ENCODE measurements at places on chromosomes 3 and 15.

GRCh38 chr3:5298453-5298852 is 110.9 kb downstream of the EDEM1 start:
- peaks cover 1% of the 10 kb centered on the region for H3K27me3 ChIP-seq
- no peaks in the 10 kb centered on the region for H3K36me3 ChIP-seq
- H3K27ac ChIP-seq = no peak overlapping the region
- H3K4me1 ChIP-seq = no peaks in the 10 kb centered on the region
- no peak overlapping the region for H3K4me3 ChIP-seq

DNA sequence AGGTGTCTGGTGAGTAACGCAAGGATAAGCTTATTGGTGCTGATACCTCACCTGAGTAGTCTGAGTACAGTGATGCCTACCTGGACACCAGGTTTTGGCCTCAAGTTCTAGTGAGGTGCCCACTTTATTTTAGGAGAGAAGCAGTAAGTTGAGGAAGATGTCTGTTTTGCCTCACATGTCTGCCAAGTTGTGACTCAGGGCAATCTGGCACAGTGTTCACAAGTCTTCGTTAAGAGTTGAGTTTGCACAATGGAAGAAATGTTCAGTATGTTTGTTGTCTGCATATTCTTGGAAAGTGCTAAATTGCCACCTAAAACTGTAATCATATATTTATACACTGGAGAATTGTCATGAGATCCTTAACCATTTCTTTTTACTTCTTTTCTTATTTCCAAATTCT is 122.2 kb downstream of the KCNH8 start:
- no peaks in the 10 kb centered on the region for H3K36me3 ChIP-seq
- no peaks in the 10 kb centered on the region for H3K27me3 ChIP-seq
- DNase-seq = no peak
- no peak overlapping the region for H3K4me3 ChIP-seq
- no peaks in the 10 kb centered on the region for H3K4me1 ChIP-seq
- H3K27ac ChIP-seq = no peak overlapping the region

DNA sequence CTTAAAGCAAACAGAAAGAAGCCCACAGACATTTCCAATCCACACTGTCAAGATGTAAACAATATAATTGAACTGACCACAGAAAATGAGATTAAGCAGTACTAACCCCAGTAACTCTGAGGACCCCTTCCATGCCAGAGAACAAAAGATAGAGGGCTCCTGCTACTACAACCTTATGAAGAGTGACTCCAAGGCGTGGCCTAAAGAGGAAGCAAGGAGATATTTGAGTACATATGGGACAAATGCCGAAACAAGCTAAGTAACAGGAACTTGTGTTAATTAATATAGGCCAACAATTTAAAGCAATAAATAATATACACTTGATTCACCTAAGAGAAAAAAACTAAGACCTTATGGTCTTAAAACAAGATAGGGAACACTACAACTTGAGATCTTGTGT is 25.0 kb upstream of the VPS39 start:
- H3K4me3 ChIP-seq = no peak overlapping the region
- H3K27me3 ChIP-seq = no peaks in the 10 kb centered on the region
- no peaks in the 10 kb centered on the region for H3K4me1 ChIP-seq
- H3K36me3 ChIP-seq = peaks cover 26% of the 10 kb centered on the region
- no peak for DNase-seq

DNA sequence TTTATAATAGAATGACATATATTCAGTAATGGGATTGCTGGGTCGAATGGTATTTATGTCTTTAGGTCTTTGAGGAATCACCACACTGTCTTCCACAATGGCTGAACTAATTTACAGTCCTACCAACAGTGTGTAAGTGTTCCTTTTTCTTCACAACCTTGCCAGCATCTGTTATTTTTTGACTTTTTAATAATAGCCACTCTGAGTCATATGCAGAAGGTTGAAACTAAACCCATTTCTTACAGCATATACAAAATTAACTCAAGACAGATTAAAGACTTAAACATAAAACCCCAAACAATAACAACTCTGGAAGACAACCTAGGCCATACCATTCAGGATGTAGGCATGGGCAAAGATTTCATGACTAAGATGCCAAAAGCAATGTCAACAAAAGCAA is 671.4 kb downstream of the AGBL1 start:
- H3K4me3 ChIP-seq = no peak overlapping the region
- H3K27me3 ChIP-seq = peaks cover 10% of the 10 kb centered on the region
- H3K27ac ChIP-seq = no peak overlapping the region
- no peaks in the 10 kb centered on the region for H3K4me1 ChIP-seq

DNA sequence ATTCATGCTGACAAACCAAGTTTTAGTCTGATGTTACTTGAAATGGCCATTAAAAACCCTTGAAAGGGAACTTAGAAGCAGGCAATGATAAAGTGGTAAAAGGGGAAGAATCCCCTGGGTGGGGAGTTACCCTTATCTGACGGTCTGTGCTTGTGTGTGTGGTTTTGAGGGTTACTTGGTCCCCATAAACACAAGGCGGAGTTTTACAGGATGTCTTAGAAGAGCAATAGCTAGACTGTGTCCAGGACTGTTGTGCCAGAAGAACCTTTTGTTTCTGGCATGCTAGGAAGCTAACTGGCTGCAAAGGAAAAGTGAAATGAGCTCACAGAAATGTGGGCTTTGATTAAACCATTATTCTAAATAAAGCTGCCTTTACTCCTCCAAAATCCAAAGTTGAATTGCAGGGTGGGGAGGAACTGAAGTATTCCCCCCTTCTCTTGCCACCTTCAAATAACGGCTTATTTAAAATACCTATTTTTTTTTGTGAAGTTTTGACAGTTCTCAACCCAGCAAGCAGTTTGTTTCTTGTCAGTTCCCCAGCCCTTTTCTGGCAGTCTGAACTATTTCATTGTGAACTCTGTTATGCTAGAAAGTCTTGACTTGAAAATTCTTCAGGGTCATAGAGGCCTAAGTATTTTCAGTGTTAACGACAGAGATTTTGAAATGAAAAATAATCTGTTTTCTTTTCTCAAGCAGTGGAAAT is 443.5 kb downstream of the OTOL1 start:
- no peak for DNase-seq
- H3K27me3 ChIP-seq = no peaks in the 10 kb centered on the region
- no peak overlapping the region for H3K27ac ChIP-seq
- H3K4me1 ChIP-seq = no peaks in the 10 kb centered on the region
- H3K4me3 ChIP-seq = no peak overlapping the region
- no peaks in the 10 kb centered on the region for H3K36me3 ChIP-seq

GRCh38 chr3:105788593-105788992 is 80.2 kb downstream of the CBLB start:
- H3K36me3 ChIP-seq = peaks cover 66% of the 10 kb centered on the region
- H3K27me3 ChIP-seq = no peaks in the 10 kb centered on the region
- no peak for DNase-seq

DNA sequence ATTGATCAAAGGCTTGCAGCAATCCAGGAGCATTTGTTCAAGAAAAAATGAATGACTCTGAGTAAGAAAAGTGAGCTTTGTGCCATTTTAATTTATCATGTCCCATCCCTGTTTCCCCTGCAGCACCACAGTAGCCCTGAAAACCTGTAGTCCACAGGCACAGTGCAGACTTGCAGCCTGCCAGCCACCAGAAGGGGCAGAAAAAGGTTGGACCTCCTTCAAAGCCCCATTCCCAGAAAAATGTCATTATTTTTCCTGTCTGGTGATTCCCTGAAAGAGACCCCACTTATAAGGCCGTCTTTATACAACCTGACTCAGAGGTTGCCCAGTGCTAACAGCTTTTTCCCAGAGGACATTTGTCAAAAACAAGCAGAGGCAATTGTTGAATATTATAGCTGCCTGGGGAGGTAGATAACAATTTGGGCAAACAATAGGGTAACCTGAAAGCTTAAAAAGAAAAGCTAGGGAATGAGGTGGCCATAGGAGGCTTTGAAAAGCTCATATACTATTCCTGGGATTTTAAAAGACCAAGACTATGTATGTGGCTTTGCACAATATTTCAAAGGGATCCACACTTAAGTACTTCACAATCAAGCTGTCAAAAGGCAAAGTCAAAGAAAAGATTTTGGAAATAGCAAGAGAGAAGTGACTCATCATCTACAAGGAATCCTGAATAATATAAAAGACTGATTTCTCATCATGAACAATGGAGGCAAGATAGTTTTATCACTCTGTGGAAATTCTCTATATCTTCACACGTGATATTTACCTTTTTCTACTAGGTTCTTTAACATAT is 136.8 kb upstream of the PLXNA1 start:
- no peak for DNase-seq
- no peak overlapping the region for H3K27ac ChIP-seq
- H3K4me1 ChIP-seq = no peaks in the 10 kb centered on the region
- H3K36me3 ChIP-seq = no peaks in the 10 kb centered on the region
- no peak overlapping the region for H3K4me3 ChIP-seq

All from activated naive CD8-positive, alpha-beta T cell treated with anti-CD3 and anti-CD28 coated beads, Interleukin-2, amount 50 U/mL, for 24 hours (primary cell).